ENCODE measurements at places on chromosomes 2 and 18.

- peak; percentile 83 for DNase-seq
These were observed 233.5 kb upstream of the ATP5MC3 start for GRCh38 chr2:175414882-175415487.

GRCh38 chr2:38712871-38713270, 38.3 kb downstream of the SRSF7 start:
- DNase-seq, result no peak

GRCh38 chr2:39922679-39923405, 143.8 kb upstream of the THUMPD2 start:
- no peak for DNase-seq

DNA sequence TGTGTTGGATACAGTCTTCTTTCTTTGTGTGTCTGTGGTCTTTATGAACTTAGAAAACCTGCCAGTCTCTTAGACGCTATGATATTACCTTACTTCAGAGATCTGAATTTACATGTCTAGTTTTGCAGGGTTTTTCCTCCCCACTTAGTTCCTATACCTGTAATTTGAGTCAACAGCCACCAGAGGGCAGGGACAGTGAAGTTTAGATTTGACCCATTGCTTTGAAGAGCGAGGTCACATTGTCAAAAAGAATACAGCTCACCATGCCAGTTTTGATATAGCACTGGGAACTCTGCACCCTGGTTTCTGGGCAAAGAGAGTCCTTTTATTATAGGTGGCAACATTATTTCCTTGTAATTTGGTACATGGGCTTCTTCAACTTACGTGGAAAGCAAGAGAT, 102.3 kb downstream of the MAPK4 start:
- DNase-seq, result no peak

DNA sequence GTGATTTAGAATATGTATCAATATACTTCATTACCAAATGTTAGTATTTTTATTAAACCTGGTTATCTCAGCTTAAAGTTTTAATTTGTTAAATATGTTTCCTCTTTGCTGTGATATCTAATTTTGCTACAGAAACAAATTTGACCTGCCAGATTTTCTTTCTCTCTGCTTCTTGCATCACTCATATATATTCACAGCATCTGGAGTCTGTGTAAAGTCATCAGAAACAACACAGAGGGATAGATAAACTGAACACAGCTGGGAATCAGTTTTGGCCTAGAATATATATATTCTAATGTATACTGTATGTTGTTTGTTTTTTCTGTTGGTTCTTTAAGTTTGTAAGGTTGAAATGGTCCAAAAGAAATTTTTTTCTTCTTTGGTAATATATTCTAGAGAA, 8.5 kb downstream of the PSMD14 start:
- no peak for DNase-seq

DNA sequence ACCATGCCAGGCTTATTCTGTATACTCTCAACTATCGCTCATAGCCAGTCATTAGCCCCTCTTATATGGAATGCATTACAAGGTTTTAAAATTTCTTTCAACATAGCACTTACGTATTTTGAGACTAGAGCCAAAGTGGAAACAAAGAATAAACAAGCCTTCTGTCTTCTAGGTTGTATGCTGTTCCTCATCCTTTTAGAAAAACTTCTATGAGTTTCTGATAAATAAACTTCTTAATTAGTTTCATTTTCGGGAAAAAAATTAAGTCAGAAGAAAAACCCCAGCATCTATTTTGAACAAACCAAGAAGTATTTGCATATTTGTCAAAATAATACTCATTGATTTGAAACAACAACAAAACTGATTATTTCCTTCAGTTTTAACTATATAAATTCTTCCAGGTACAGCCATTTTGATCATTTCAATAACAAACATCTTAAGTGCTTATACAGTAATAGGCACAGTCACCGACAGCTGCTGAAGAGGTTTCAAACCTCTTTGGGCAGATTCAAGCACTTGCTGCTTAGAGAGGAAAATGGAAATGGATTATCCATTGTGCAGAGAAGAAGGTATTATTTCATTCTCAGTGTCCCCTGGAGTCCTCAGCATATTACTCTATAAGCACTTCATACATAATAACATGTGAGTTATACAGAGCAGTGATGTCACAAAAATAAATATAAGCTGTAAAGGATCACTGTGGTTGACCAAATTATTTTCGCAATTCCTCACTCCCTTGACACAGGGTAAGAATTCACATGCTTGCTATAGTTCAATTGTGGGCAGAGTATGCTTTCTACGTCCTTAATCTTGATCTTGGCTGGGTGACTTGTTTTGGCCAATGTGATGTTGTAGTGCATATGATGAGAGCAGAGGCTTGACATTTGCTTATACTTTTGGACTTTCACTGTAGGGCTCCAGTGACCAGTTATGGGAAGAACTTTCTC, 833.8 kb downstream of the TRIB2 start:
- no peak for DNase-seq

DNA sequence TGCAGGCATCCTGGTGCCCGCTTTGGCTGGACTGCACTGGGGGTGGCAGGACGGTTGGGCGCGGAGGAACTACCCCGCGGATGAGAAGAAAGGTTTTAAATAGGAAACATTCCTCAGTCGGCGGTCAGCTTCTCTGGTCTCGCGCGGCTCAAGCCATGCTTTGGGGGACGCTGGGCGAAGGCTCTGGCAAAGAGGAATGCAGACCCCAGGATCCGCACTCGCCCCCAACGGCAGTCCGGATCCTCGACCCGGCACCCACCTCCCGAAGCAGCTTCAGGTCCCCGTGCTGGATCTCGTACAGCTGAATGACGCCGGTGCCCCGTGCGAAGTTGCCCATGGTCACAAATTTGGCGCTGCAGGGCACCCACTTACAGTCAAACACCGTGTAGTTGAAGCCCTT, 686 bp upstream of the PNO1 start:
- DNase-seq, result no peak

- no peak for DNase-seq
These were observed 191.4 kb downstream of the EPHA4 start for GRCh38 chr2:221380686-221381085.

DNA sequence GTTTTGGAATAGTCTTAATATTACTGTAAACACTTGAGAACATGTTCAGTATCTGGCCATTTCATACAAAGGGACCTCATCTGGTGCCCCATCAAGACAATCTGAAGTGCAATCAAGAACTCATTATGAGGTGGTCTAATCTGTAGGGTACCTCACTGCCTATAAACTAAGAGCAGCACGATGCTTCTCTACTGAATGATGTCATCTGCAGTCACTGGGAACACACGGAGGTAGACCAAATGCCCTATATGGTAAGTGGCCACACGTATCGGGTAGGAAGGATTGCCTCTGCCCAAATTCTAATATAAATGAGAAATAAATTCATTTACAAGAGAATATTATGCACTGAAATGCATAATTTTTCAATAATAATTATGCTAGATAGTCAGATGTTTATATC, 90.4 kb downstream of the SLC8A1 start:
- no peak for DNase-seq

GRCh38 chr18:42936289-42936688, 179.2 kb downstream of the RIT2 start:
- no peak for DNase-seq

- DNase-seq, result no peak
These were observed 97.9 kb downstream of the FEZ2 start for GRCh38 chr2:36500072-36500471.

DNA sequence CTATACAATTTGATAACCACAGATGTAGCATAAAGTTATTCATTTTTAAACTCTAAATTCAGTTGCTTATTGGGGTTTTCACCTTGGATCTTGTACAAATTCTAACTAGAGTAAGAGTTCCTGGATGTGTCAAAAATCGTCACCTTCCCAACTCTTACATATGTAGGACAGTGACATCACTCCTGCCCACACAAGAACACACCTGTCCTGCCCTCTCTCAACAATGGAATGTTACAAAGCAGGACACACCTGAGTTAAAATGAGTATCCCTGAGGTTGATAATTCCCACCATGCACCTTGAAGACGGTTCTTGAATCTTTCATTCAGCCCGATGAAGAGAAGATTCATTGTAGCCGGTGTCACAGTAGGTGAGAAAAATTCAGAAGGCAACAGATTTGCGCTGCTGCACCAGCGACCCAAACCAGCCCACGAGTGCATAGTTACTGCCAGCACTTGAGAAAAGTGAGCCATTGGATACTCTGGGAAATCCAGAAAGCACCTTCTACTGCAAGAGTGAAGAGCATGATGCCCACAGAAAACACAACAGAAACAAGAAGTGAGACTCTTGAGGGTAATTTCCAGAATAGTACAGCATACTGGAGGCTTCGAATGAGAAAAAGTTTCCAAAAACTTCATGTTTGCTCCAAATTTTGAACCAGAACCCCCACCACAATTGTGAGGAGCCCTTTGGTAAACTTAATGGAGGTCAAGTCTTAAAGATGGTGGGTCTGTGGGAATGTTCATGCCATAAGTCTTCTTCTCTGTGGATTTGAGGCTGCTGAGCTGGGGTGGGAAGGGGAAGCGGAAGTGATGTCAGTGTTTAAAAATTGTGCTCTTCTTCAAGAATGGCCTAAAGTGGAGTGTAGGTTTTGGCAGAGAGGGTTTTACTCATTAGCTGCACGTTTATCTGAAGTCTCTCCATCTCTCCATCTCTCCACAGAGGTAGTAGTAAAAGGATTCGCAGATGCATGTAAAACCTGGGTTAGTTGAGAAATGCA, 34.7 kb upstream of the ADAM23 start:
- DNase-seq, result no peak

DNA sequence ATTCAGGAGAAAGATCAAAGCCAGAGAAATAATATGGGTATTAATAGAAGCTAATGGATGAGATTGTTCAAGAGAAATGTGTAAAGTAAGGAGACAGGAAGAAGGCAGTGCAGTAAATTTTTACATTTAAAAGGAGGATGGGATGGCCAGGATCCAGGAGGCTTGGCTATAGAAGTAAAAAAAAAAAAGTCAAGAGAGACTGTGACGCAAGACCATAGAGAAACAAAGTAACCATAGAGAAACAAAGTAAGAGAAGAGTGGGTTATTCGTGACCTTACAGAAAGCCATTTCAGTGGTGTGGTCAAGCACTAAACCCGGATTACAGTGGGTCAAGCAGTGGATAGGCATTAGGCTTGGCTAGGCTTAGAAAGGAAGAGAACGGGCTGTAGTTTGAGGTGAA, 10.5 kb upstream of the FAM171B start:
- no peak for DNase-seq

DNA sequence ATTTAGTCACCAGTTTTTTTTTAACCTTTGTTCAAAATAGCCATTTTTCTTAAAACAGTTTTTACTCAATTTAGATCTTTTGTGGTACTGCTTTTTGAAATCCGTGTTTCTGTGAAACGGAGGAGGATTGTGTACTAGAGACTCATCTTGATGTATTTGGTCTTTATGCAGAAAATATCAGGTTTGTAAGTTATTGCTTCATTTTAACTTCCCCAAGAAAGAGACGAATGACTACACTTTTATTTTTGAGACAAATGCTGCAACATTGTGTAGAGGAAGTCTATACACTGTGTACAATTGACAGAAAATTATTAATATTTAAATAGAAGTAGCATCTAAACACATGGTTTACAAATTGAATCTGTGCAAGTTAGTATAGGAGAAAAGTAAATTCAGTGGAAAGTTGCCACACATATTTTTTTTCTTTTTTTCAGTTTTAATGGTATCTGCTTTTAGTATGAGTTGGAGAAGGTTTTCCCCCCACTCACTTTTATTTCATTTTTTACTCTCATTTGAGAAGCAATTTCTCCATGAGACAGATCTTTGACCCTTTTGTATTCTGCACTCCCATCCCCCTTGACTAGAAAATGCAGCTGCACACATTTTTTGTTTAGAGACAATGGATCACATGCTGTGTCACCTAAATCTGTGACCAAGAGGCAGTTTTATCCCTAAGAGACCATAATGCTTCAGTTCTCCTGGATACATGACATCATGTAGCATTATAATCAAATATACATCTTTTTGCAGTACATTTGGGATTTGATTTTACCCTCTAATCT, 200.8 kb upstream of the STON1 start:
- no peak for DNase-seq

- peak; percentile 31 for DNase-seq
These were observed 25.3 kb upstream of the STAM2 start for GRCh38 chr2:152200565-152201465.

DNA sequence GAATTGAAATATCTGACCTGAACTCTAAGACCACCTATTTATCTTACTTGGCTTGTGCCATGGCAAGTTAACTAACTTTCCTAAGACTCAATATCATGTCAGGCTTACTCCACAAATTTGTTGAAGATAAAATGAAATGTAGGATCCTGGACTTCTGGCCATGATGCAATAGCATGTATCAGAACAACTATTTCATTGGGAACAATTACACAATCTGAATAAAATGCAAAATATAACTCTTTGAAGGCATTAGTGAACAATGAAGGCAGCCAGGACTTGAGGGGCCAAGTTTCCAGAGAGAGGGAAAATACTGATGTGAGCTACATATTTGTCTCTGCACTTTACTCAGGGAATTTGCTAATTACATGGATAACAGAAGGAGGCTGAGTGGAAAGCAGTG, 476.5 kb upstream of the ACVR2A start:
- DNase-seq, result no peak

DNA sequence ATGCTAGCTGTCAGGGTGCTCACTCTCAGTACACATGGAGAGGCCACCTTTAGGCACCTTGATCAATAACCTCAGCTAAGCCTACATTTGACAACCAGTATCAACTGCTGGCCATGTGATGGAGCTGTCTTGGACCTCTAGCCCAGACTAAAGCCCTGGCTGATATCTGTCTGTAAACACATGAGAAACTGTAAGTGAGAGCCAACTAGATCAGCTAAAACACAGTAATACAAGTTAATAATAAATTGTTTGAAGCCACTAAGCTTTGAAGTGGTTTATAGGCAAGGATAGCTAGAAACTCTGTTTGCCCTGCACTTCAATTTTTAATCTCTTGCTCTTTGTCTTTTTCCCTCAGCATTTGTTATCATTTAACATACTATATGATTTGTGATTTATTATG, 407.1 kb downstream of the SPAG16 start:
- DNase-seq, result no peak

GRCh38 chr2:138994502-138994901, 214.3 kb upstream of the NXPH2 start:
- no peak for DNase-seq

GRCh38 chr18:59655676-59656075, 41.5 kb downstream of the CCBE1 start:
- DNase-seq, result no peak

- DNase-seq, result peak; percentile 52
These were observed 697 bp downstream of the ITGA4 start for GRCh38 chr2:181457741-181458425.

GRCh38 chr2:200418399-200418798, 91.5 kb downstream of the KCTD18 start:
- DNase-seq, result no peak

DNA sequence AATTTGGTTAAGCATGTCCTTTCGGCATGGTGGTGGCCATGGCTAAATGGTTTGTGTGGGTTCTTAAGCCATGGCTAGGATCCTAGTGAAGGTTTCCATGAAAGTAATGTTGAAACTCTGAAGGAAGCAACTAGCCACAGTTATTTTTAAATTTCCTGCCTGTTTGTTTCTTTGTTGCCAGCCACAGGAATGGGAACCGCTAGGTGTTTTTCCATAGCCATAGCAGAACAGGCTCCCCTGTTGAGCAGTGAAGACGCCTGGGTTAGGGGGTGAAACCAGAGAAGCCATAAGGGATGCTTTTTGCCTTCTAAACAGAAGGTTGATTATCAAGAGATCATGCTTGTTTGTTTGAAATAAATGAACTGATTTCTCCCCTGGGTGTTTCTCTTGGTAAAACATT, 60.1 kb upstream of the CHMP1B start:
- DNase-seq, result no peak

Measured in right hindlimb (tissue), 1 donor.